Activated naive CD8-positive, alpha-beta T cell treated with anti-CD3 and anti-CD28 coated beads, Interleukin-2, amount 10 ng/mL, durations not matched to agents 7 days and 5 days (primary cell): ENCODE measurements at places on chromosomes 12 and 14. TPM values are rescaled to one million over a fixed set of nuclear protein-coding genes. Genes with fewer than 3 reads are reported as not detected.

DNA sequence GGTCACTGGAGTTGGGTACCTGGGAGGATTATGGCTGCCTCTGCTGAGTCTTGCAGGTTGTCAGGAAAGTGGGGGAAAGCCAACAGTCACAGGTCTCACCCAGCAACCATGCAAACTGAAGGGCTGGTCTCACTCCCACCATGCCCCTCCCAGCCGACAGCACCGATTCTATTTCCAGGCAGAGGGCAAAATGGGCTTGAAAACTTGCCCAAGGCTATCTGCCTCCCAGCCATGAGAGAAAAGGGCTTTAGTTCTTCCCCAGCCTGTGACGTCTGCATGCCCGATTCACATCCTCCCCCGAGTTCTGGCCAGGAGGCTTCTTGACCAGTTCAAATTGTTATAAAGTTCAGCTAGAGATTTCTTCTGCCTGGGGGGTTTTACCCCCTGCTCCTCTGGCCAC is 9.9 kb upstream of the TAS2R30 start:
- no peak overlapping the region for H3K4me3 ChIP-seq
- peaks cover 51% of the 10 kb centered on the region for H3K36me3 ChIP-seq
- H3K27ac ChIP-seq = no peak overlapping the region
- H3K27me3 ChIP-seq = no peaks in the 10 kb centered on the region
- H3K4me1 ChIP-seq = no peaks in the 10 kb centered on the region

LALBA gene
- total RNA-seq = not detected

DNA sequence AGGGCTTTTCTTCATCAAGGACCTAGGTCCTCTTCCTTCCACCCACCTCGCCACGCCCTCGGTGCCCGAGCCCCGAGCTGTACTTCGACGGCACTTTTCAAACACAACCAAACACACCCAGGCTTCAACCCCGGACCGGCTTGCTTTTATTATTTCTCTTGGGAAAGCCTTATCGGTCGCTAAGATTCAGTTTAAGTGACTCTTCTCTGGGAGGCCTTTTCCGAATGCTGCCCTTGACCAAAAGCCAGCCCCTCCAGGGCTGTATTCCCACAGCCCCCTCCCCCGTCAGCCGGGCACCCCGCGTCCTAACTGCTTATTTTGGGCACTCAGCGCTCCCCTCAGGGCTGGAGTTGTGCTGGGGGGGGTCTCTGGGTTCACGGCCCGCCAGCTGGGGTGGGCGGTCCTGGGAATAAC is 644 bp upstream of the PPP4R4 start:
- peaks cover 15% of the 10 kb centered on the region for H3K4me1 ChIP-seq
- peak; percentile 36 for DNase-seq
- no peak overlapping the region for H3K27ac ChIP-seq

DNA sequence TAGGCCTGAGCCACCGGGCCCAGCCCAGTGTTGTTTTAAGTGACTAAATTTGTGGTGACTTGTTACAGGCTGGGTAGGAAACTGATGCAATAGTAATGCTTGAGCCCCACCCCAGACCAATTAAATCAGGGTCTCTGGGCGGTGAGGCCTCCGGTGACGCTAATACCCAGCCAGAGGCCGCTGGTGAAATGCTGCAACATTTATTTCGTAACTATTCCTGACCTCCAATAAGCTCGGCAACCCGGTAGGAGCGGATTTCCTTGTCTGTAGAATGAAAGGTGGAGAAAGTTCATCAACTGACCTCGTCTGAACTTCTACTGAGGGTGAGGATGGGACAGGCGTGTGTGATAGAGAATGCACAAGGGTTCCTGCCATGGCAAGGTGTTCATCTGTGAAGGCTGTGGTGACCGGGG is 42.3 kb downstream of the FZD10 start:
- H3K27me3 ChIP-seq = no peaks in the 10 kb centered on the region
- H3K36me3 ChIP-seq = no peaks in the 10 kb centered on the region
- no peak overlapping the region for H3K4me3 ChIP-seq
- DNase-seq = no peak
- no peak overlapping the region for H3K27ac ChIP-seq
- H3K4me1 ChIP-seq = no peaks in the 10 kb centered on the region

DNA sequence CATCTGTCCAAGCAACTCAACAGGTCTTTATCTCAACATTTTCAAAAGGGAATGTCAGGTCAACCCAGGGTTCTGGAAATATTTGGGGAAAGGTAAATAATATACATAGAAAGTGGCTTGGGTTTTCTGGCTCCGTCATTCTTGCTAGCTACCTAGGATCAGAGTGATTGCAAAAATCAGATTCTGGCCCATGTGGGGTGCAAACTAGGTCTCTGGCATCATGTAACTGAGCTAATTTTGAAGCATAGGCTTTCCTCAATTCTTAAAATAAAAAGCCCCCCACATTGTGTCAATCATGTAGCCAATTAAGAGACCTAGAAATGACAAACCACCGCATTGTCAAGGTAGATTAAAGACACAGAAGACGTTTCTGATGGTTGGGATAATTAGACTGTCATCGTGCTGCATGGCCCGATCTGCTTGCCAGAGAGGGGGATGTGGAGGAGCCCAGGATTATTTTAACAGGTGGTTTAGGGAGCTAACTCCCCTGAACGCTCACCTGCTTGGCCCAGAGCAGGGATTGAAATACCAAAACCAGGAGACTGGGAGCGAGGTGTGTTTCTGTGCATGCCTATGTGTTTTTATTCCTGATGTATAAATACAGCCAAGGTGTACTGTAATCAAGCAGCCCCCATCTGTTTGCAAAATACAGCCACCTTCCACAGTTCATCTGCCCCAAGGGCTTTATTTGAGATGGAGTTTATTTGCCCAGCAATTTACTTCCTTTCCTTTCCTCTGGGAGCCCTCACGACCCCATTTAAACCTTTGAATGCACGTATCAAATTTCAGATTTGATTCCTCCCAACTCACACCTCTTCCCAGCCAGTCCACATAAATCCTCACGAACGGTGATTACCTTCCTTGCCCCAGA is 189.5 kb downstream of the TTC8 start:
- H3K36me3 ChIP-seq = no peaks in the 10 kb centered on the region
- peaks cover 4% of the 10 kb centered on the region for H3K4me1 ChIP-seq
- no peak overlapping the region for H3K27ac ChIP-seq
- no peak overlapping the region for H3K4me3 ChIP-seq
- no peak for DNase-seq
- H3K27me3 ChIP-seq = peaks cover 12% of the 10 kb centered on the region

GRCh38 chr14:99267837-99268781 is 3.9 kb downstream of the BCL11B start:
- H3K36me3 ChIP-seq = peaks cover 40% of the 10 kb centered on the region
- peak; percentile 50 for DNase-seq
- no peaks in the 10 kb centered on the region for H3K27me3 ChIP-seq
- H3K27ac ChIP-seq = peak overlapping the region; percentile 99

CFAP54 gene
- total RNA-seq = 1.8 TPM

DNA sequence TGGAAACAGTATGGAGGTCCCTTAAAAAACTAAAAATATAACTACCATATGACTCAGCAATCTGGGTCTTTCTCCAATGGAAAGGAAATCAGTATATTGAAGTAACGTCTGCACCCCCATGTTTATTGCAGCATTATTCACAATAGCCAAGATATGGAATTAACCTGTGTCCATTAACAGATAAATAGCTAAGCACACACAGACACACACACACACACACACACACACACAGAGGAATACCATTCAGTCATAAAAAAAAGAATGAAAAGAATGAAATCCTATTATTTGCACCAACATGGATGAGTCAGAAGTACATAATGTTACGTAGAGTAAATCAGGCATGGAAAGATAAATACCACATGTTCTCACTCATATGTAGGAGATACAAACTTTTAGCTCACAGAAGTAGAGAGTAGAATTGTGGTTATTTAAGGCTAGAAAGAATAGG is 4.7 kb downstream of the KLRK1 start:
- DNase-seq = no peak
- peak overlapping the region; percentile 84 for H3K4me3 ChIP-seq
- H3K4me1 ChIP-seq = peaks cover 61% of the 10 kb centered on the region
- peaks cover 63% of the 10 kb centered on the region for H3K36me3 ChIP-seq
- H3K27me3 ChIP-seq = no peaks in the 10 kb centered on the region
- H3K27ac ChIP-seq = peak overlapping the region; percentile 88

TCL1A gene
- total RNA-seq = 0.75 TPM

DNA sequence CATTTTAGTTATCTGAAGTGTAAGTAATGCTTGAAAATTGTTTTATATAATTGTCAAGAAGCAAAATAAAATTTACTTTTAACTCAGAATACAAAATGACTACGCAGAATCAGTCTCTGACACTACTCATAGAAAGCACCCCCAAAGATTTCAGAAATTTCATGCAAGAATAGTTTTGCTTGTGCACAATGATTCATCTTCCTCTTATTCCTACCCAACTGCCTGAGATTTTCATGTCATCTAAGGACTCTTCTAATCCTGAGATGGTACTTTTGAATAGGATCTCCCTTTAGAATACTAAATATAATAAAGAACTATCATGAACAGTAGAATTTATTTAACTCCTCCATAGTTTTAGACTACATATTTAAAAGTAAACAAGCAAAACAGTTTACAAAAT is 485.3 kb upstream of the MGAT4C start:
- no peaks in the 10 kb centered on the region for H3K4me1 ChIP-seq
- no peak overlapping the region for H3K4me3 ChIP-seq
- no peaks in the 10 kb centered on the region for H3K27me3 ChIP-seq
- no peak for DNase-seq
- H3K27ac ChIP-seq = no peak overlapping the region
- H3K36me3 ChIP-seq = no peaks in the 10 kb centered on the region

DNA sequence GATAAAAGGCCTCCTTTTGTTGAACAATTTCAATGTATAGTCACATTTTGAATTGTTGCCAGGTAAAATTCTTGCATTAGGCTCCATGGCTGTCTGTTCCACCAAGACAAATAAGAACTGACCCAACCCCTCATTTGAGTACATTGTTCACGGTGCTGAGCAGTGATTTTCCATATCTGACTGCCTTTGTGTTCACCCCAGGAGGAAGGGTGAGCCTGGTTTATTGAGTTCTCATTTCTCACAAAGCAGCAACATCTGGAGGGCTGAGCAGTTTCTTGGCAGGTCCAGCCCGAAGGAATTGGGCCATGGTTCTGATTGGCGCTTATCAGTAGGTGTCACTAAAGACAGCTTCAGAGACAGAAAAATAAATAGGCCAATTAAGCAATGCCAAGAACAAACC is 149.1 kb downstream of the BMP4 start:
- H3K4me3 ChIP-seq = no peak overlapping the region
- no peak for DNase-seq
- no peaks in the 10 kb centered on the region for H3K27me3 ChIP-seq
- no peaks in the 10 kb centered on the region for H3K36me3 ChIP-seq
- H3K27ac ChIP-seq = no peak overlapping the region

GRCh38 chr14:34211732-34212131 is 250.3 kb downstream of the SPTSSA start:
- DNase-seq = no peak
- no peak overlapping the region for H3K4me3 ChIP-seq
- H3K36me3 ChIP-seq = no peaks in the 10 kb centered on the region
- no peaks in the 10 kb centered on the region for H3K4me1 ChIP-seq
- peaks cover 17% of the 10 kb centered on the region for H3K27me3 ChIP-seq

TCL1B gene
- not detected for total RNA-seq

DAO gene
- total RNA-seq = not detected

GYS2 gene
- total RNA-seq = 0.17 TPM

DNA sequence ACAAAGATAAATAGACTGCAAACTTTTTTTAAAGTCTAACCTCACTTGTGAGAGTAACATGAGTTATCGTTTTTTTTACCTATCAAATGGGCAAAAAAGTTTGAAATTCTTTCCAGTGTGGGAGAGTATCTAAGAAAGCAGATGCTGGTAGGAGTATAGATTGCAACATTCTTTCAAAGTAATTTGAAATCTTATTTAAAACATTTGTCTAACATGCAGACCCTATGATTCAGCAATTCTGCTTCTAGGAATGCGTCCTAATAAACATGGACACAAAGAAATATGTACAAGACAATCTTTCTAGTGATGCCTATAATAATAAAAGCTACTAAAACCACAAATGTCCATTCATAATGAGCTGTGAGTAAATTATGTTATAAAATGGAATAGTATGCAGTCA is 110.4 kb upstream of the TMCC3 start:
- peaks cover 12% of the 10 kb centered on the region for H3K27me3 ChIP-seq
- H3K27ac ChIP-seq = no peak overlapping the region
- DNase-seq = no peak
- no peaks in the 10 kb centered on the region for H3K36me3 ChIP-seq

- H3K36me3 ChIP-seq = no peaks in the 10 kb centered on the region
- H3K27me3 ChIP-seq = peaks cover 20% of the 10 kb centered on the region
- DNase-seq = no peak
- H3K4me3 ChIP-seq = no peak overlapping the region
- H3K4me1 ChIP-seq = no peaks in the 10 kb centered on the region
Observed at GRCh38 chr12:13250416-13250815, 53.9 kb downstream of the EMP1 start.

DNA sequence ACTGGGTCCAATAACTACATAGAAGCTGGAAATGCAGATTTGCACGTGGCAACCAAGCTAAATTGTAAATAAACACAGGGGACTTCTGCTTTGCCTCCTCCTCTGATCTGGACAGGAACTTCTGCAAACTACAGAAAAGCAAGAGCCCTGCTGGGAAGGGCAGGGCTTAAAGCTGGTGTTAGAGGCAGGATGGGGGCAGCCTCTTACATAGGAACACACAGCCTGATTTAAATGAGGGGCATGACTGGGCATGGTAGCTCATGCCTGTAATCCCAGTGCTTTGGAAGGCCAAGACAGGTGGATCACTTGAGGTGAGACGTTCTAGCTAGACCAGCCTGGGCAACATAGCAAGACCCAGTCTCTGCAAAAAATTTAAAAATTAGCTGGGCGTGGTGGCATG is 46.7 kb downstream of the ERH start:
- no peak overlapping the region for H3K4me3 ChIP-seq
- no peaks in the 10 kb centered on the region for H3K36me3 ChIP-seq
- peaks cover 10% of the 10 kb centered on the region for H3K4me1 ChIP-seq
- DNase-seq = no peak
- H3K27me3 ChIP-seq = peaks cover 8% of the 10 kb centered on the region
- H3K27ac ChIP-seq = no peak overlapping the region

TAS2R9 gene
- 0.28 TPM for total RNA-seq

- no peaks in the 10 kb centered on the region for H3K4me1 ChIP-seq
- H3K27me3 ChIP-seq = no peaks in the 10 kb centered on the region
- H3K4me3 ChIP-seq = no peak overlapping the region
Observed at GRCh38 chr14:96166461-96167223, 38.0 kb upstream of the BDKRB2 start.

DNA sequence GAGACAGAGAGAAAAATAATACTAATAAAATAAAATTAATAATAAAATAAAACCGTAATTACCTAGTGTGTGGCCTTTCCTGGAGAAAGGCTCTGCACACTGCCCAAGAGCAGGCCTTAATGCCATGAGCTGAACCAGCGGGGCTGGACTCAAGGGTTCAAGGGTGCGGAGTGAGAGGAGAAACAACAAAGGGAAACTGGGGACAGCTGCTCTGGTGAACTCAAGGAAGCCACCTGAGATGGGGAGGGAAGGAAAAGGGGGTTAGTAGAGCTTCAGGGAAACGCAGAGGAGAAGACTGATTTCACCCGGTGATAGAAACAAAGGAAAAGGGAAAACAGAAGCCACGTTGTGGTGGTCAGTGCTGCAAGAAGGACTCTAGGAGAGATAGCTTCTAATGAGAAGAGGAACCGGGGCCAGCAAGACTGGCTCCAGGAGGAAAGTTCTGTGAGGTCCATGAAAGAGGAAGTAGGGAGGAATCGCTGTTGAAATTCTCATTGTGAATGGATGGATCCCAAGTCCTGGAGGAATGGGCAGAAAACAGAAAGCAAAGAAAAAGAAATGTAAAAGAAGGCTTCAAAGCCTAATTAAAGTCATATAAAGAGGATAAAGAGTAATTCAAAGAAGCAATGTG is 48.3 kb upstream of the BCL2L14 start:
- H3K27ac ChIP-seq = no peak overlapping the region
- no peak for DNase-seq
- H3K4me1 ChIP-seq = peaks cover 7% of the 10 kb centered on the region
- no peak overlapping the region for H3K4me3 ChIP-seq
- peaks cover 5% of the 10 kb centered on the region for H3K27me3 ChIP-seq

HEATR5A gene
- total RNA-seq = 9.4 TPM
